ENCODE measurements at places on chromosomes 6 and 20. TPM values are rescaled to one million over a fixed set of nuclear protein-coding genes. Genes with fewer than 3 reads are reported as not detected.

UBE2V1 gene
- 176 TPM for total RNA-seq

- H3K27ac ChIP-seq: no peak overlapping the region
- no peak overlapping the region for H3K4me3 ChIP-seq
- DNase-seq: no peak
- no peaks in the 10 kb centered on the region for H3K4me1 ChIP-seq
- H3K36me3 ChIP-seq: no peaks in the 10 kb centered on the region
These were observed 661.6 kb downstream of the QKI start for GRCh38 chr6:164075981-164076615.

- H3K27me3 ChIP-seq: peaks cover 35% of the 10 kb centered on the region
- peaks cover 13% of the 10 kb centered on the region for H3K4me1 ChIP-seq
- no peak overlapping the region for H3K4me3 ChIP-seq
- no peak overlapping the region for H3K27ac ChIP-seq
These were observed 2.0 kb downstream of the TTLL9 start for GRCh38 chr20:31872406-31872805.

DNA sequence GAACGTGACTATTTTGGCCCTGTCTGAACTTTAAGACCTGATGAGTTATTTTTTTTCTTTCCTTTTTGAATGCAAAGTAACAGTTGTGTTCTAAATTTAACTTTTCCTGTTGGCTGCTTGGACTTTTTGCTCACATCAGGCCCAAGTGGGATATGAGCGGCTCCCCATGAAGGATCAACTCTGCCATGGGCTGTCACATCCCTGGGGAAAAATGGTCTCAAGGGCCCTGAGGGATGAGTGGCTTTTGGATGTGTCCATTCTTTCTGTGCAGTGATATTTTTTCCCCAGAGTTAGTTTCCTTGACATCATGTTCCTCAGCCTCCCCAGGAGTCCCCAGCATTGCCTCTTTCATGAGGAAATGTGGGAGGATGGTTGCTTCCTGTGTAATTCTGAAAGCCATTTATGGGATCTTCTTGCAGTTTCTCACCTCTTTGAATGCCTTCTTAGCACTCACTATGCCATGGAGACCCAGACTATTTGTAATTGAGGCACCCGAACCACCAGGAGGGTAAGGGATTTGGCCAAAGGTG lies 92.5 kb downstream of the SLC24A3 start:
- no peaks in the 10 kb centered on the region for H3K36me3 ChIP-seq
- no peak overlapping the region for H3K4me3 ChIP-seq
- no peak for DNase-seq
- no peak overlapping the region for H3K27ac ChIP-seq

GRCh38 chr6:1240766-1241318 lies 71.1 kb upstream of the FOXQ1 start:
- no peaks in the 10 kb centered on the region for H3K36me3 ChIP-seq
- no peaks in the 10 kb centered on the region for H3K4me1 ChIP-seq
- no peak for DNase-seq

DNA sequence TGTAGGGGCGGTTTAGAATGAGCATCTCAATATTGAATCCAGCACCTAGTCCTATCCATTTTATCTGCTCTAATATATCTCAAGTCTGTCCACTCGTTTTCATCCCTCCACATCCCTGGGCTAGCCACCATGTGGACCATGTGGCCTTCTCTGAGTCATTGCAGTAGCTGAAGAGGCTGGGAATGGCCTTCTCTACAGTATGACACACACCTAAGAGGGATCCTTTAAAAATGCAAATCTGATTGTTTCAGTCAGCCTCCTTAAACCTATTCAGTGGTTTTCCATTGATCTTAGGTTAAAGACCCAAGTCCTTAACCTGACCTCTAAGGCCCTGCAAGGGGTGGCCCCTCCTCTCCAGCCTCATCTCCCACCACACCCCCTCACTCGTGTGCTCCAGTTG lies 9.4 kb downstream of the RING1 start:
- H3K27me3 ChIP-seq: peaks cover 53% of the 10 kb centered on the region
- no peak overlapping the region for H3K27ac ChIP-seq
- peaks cover 30% of the 10 kb centered on the region for H3K4me1 ChIP-seq
- H3K4me3 ChIP-seq: no peak overlapping the region

OPRL1 gene
- 1.7 TPM for total RNA-seq

SNRNP48 gene
- 23.8 TPM for total RNA-seq

GRCh38 chr6:55773620-55774216 lies 101.7 kb downstream of the BMP5 start:
- no peak for DNase-seq
- H3K36me3 ChIP-seq: no peaks in the 10 kb centered on the region
- no peaks in the 10 kb centered on the region for H3K4me1 ChIP-seq
- H3K4me3 ChIP-seq: no peak overlapping the region
- H3K27ac ChIP-seq: no peak overlapping the region
- no peaks in the 10 kb centered on the region for H3K27me3 ChIP-seq

DNA sequence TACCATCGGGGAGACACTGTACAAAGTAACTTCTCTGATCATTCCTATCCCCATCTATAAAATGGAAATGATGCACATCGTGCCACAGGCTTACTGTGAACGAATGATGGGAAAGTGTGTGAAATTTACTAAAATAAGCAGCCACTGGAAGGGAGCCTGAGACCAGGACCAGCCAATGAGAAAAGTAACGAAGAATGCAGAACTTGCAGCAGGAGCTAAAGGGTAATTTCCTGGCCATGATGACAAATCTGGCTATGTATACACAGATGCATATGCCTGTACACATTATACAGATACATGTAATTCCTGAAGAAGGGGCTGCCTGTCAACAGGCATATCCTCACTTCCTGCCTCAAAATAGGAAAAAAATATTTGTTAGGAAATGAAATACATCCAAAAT lies 47.4 kb downstream of the GMDS start:
- no peaks in the 10 kb centered on the region for H3K27me3 ChIP-seq
- no peaks in the 10 kb centered on the region for H3K4me1 ChIP-seq
- DNase-seq: no peak
- H3K36me3 ChIP-seq: no peaks in the 10 kb centered on the region
- no peak overlapping the region for H3K27ac ChIP-seq

GRCh38 chr6:95364016-95364604 lies 213.2 kb upstream of the MANEA start:
- no peak overlapping the region for H3K27ac ChIP-seq
- H3K4me1 ChIP-seq: no peaks in the 10 kb centered on the region
- H3K4me3 ChIP-seq: no peak overlapping the region
- H3K36me3 ChIP-seq: no peaks in the 10 kb centered on the region
- DNase-seq: no peak

DNA sequence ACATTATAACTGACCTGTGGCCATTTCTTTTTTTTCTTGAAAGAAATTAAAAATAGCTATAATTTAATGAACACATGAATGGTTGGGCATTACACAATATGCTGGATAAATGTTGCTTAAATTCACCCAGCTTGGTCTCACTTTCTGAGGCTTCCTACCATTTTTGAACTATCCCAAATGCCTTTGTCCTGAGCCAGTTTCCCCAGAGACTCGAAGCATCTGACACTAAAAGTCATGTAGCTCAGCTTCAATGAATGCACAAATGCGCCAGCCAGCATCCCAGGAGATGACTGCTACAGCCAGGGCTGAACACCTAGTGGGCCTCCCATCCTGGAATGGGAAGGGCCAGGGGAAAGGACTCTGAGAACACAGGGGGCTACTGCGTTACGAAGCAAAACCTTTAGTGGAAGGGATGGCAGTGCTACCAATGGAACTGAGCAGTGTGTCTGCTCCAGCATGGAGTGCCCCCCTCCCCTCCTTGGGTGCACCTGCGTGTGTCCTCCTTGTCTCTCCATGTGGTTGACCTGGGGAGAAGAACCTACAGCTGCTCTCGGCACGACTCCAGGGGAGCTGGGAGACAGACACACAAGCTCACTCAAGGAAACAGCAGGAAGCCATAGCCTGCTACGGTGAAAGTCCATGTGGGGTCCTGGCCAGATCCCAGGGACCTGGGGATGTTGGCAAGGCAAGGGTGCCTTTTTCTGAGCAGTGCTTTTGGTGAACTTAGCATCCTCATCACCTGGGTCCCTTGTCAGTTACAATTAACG lies 60.9 kb downstream of the IRF4 start:
- no peak overlapping the region for H3K4me3 ChIP-seq
- no peak overlapping the region for H3K27ac ChIP-seq
- peaks cover 19% of the 10 kb centered on the region for H3K36me3 ChIP-seq
- no peak for DNase-seq
- H3K27me3 ChIP-seq: no peaks in the 10 kb centered on the region

GRCh38 chr6:56551409-56552120 lies 91.1 kb downstream of the DST start:
- no peaks in the 10 kb centered on the region for H3K4me1 ChIP-seq
- DNase-seq: no peak
- no peaks in the 10 kb centered on the region for H3K36me3 ChIP-seq
- H3K4me3 ChIP-seq: no peak overlapping the region
- H3K27ac ChIP-seq: no peak overlapping the region

DNA sequence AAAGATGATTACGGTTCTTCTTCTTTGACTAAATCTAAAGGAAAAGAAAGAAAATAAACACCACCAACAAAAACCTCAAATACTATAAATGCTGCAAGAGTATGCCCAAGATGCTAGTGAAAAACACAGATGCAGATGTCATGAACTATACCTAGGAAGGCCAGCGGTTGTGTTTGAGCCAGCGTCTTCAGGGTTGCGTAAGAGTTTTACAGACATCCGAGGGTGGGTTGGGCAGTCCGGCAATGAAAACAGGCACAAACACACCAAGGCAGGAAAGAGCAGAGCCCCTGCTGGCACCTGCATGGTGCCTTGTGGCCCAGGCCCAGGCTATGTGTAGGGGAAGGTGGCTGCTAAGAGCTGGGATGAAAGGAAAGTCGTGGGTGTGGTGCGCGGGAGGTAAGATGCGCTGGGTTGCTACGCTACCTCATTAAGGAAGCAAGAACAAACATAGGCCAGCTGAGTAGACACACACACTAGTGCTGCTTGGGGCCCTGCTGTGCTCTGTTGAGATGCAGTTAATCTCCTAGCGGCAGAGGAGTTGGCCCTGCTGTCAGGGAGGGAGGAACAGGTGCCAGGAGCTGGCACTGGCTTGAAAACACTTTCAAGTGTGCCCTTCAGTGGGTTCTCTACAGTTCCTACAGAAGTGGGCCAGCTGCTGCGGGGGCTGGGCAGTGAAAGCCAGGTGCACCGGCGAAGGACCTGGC lies 170.2 kb upstream of the PLN start:
- no peak for DNase-seq
- peak overlapping the region; percentile 15 for H3K4me3 ChIP-seq
- no peaks in the 10 kb centered on the region for H3K27me3 ChIP-seq
- H3K27ac ChIP-seq: no peak overlapping the region

THEMIS gene
- 14.0 TPM for total RNA-seq

CCN6 gene
- total RNA-seq: 0.25 TPM

SPATA25 gene
- total RNA-seq: 0.46 TPM

ATRN gene
- total RNA-seq: 9.6 TPM

GRCh38 chr20:2616634-2617033 lies 35.8 kb upstream of the NOP56 start:
- H3K36me3 ChIP-seq: no peaks in the 10 kb centered on the region
- H3K27ac ChIP-seq: no peak overlapping the region
- peaks cover 7% of the 10 kb centered on the region for H3K4me1 ChIP-seq
- DNase-seq: no peak

PSMB9 gene
- 299 TPM for total RNA-seq

- H3K36me3 ChIP-seq: no peaks in the 10 kb centered on the region
- no peaks in the 10 kb centered on the region for H3K27me3 ChIP-seq
- DNase-seq: no peak
These were observed 8.1 kb upstream of the SERPINB9 start for GRCh38 chr6:2911171-2911570.

DNA sequence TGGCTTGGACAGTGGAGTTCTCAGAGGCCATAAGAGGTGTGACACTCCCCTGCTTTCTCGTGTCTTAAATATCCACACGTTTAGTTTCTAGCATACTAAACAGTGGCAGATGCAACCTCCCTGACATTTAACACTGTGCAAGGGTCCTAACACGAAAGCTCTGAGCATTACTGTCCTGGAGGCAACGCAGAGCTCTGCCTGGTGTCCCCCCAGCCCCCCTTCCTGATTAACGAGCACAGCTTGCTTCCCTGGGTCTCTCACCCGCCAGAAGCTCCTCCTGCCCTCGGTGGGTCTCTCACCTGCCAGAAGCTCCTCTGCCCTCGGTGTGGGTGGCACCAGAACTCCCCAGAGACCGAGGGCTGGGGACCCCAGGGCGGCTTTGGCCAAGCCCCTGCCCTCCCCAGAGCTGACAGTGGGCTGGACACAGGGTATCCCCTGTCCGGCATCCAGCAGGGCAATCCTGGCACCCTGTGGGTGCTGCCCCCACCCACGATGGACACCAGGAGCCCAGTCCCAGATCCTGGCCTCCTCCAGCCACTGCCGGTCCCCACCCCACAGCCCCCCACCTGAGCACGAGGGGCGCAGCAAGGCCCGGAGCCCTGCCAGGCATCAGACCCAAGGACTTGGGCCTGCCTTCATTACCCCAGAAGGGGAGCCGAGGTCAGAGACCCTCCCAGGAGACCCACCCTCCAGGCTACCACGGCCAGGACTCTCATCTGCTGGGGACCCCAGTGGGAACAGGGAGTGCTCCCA lies 12.4 kb upstream of the KCNQ2 start:
- no peak for DNase-seq
- peaks cover 15% of the 10 kb centered on the region for H3K27me3 ChIP-seq
- H3K4me1 ChIP-seq: peaks cover 7% of the 10 kb centered on the region
- no peak overlapping the region for H3K4me3 ChIP-seq
- no peak overlapping the region for H3K27ac ChIP-seq
- no peaks in the 10 kb centered on the region for H3K36me3 ChIP-seq

DNA sequence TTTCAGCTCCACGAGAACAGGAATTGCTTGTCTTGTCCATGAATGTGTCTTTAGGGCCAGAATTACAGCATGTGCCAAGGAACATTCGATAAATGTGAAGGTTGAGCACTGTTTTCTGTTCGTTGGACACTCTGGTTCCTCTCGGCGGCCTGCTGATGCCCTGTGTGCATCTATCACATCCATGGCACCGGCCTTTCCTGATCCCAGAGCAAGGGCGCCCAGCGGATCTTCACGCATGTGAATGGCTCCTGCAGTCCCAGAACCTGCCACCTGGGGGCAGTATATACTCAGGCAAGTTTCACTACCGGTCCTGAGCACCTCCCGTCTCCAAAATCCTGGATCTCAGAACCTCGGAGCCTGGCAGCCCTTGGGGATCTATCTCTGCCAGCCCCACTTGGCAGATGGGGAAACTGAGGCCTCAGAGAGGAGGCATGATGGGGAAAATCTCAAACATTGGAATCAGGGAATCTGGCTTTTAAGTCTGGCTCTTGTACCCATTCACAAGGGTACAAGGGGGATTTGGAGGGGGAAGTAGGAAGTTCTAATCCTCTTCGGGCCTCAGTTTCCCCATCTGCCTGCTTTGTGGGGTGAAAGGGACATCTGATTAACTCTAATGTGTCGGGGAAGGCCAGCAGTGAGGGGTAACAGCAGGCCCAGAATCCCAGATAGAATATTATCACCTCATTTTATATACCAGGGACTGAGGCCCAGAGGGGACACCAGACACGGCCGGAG lies 4.3 kb upstream of the CEBPB start:
- H3K27me3 ChIP-seq: peaks cover 27% of the 10 kb centered on the region
- DNase-seq: peak; percentile 89
- H3K36me3 ChIP-seq: no peaks in the 10 kb centered on the region
- no peak overlapping the region for H3K4me3 ChIP-seq

Data from activated T-cell treated with anti-CD3 and anti-CD28 coated beads, Interleukin-2, amount 50 U/mL, for 72 hours (primary cell).